ENCODE measurements at places on chromosomes 5 and 9.

- no peak for DNase-seq
These were observed 16.3 kb downstream of the TNFSF8 start for GRCh38 chr9:114914139-114914538.

DNA sequence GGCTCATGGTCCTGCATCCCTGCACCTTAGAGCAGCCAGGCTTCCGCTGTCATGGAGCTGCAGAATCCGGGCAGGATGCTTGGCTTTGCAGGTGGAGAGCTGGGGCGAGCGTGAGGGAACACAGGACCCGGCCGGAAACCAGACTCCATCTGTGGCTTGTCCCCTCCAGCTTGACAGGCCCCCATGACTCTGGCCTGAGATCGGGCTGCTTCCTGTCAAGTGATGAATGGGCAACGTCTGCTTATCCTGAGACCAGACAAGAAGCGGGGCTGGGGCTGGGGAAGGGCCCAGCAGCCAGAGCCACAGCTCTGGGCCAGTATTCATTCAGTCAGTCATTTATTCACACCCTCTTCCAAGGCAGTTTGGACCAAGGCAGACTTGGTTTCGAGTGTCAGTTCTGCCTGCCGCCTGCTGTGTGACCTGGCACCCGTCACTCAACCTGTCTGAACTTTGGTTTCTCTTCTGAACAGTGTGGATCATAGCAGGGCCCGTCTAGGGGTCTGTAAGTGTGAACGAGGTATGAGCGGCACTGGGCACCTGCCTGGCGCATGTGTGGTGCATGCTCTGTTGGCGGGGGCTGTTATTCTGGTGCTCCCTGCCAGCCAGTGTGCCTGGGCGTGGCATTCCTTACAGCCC is 37.5 kb downstream of the NEK6 start:
- no peak for DNase-seq

- DNase-seq, result no peak
These were observed 26.2 kb upstream of the TNFAIP8 start for GRCh38 chr5:119329666-119330065.

- DNase-seq, result no peak
These were observed 56.8 kb downstream of the IZUMO3 start for GRCh38 chr9:24488896-24489295.

DNA sequence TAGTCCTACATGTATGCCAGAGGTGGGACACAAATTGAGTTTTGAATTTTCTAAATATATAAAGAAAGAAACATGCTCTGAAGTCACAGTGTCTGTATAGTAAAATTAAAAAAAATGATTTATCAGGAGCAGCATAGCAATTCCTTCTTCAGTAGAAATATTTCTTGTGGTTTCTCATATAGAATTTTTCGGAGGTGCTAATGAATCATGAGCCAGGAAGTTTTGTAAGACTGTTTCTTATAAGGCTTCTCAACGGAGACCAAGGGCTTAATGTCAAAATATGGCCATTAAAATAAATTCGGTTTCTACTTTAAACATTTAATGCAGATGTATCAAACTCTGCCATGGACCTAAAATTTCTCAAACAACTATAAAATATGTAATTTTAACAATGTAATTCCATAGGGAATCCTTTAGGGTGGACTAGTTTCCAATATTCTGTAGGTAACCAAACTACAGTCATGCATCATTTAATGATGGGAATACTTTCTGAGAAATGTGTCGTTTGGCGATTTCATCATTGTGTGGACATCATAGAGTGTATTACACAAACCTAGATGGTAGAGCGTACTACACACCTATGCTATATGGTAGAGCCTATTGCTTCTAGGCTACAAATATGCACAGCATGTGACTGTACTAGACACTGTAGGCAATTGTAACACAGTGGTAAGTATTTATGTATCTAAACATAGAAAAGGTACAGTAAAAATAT is 66.3 kb downstream of the ANKRD55 start:
- DNase-seq, result no peak

DNA sequence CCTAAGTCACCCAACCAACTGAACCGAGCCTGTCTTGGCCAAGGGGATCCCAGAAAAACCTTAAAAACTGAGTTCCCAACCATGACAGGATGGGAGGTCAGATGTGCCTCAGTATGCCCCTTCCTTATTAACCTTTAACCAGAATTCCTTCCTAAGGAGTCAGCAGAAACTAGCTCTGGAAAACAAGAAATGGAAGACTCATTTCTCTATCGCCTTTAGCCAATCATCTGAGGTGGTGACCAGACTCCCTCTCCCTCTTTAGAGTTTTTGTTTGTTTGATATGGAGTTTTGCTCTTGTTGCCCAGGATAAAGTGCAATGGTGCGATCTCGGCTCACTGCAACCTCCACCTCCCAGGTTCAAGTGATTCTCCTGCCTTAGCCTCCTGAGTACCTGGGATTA is 37.5 kb downstream of the SLC28A3 start:
- no peak for DNase-seq

- DNase-seq, result no peak
These were observed 29.1 kb downstream of the SNCAIP start for GRCh38 chr5:122341087-122341486.

GRCh38 chr5:176360894-176361436 is 599 bp downstream of the KIAA1191 start:
- DNase-seq, result no peak

DNA sequence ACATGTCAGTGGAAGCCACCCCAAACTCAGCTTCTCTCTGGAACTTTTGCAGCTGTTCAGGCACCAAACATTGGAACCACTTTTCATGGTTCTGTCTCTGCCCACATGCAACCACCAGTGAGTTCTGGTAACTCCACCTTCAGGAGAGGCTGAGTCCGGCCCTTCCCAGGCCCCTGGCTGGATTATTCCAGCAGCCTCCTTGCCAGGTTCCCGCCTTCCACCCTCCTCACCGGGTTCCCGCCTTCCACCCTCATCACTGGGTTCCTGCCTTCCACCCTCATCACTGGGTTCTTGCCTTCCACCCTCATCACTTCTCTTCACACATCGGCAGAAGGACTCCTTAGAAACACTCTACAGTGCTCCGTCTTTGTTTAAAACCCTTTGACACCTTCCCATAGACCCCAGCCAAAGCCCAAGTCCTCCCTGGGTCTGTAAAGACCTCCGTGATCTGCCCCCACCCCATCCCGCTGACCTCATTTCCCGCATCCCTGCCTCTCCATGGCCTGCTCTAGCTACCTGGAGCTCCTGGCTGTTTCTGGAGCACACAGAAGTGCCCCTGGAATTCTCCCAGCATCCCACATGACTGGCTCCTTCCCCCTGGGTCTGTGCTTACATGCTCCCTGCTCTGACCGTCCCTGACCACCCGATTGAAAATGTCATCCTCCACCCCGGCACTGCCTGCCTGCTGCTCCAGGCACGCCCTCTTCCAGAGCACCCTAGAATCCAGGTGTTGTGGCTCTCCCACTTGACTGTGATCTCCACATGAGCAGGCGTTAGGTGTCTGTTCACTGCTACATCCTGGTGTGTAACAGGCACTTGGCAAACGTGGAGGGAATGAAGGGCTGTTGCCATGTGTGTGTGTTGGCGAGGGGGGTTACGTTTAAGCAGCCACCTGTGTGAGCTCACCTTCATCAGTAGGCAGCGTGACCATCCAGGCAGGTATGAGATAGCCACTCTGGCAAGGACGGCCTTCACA is 17.7 kb downstream of the ROPN1L start:
- no peak for DNase-seq

DNA sequence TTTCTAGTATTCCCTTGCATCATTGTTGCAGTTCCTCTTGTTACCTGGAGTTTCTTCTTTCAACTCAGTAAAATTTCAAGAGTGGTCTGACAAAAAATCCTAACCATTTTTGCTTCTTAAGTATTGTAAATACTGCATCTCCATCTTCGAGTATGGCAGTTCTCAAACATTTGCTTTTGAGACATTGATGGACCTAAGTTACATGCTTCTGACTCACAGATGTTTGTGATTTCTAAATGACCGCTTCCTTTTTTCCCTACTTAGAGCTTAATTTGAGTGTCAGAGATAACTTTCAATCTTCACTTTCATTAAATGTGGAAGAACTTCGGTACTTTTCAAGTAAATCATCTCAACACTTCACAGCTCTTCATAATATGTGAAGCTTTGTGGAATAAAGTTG is 4.2 kb downstream of the UHRF2 start:
- no peak for DNase-seq

DNA sequence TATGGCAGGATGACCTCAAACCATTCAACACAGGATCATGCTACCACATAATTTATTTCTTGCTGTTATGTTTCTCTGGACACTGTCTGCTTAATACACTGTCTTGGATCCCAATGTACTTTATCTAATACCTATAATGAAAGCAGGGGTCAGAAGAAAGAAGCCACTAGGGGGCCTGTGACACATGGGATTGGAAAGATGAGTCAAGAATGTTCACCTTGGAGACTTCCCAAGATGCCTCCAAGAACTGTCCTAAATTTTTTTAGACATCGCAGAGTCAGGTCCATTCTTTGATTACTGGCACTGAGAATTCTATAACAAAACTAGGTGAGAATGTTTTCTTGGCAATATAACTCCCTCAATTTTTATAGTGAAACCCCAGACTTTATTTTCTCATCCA is 305.8 kb upstream of the SMARCA2 start:
- peak; percentile 12 for DNase-seq

DNA sequence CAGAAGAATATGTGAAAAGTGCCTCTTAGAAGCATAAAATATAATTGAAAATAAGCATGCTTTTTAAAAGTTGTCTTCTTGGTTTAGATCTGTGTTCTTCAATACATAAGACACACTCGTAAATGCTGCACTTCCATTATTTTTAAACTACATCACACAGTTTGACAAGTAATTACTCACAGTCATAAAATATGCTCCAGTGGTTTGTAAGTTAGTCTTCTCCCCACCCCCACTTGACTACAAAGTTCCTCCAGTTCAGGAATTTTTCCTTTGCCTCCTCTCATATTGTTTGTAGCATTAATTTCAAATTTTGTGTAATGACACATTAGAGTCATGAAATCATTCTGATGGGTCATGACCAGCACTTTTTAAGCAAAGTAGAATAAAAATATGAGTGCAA is 60.3 kb upstream of the PTGER4 start:
- DNase-seq, result no peak

DNA sequence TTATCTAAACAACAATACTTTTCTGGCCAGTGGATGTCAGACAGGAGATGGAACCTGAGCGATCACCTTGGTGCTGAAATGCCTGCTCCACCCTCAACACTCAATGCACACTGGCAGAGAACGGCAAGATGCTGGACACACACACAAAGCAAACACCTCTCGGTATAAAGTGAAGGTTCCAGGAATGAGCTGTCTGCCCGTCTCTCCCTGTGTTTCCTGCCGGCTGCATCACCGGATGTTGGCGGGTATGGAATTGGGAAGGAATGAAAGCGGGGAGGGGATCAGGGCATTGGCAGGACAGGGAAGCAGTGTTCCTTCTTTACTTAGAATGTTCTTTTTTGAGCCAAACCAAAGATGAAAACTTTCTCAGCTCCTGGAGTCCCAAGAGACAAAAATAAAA is 59.2 kb downstream of the MED10 start:
- DNase-seq, result no peak

GRCh38 chr5:151195622-151196021 is 28.3 kb downstream of the CCDC69 start:
- no peak for DNase-seq

GRCh38 chr5:119476341-119476740 is 24.0 kb downstream of the HSD17B4 start:
- DNase-seq, result no peak

DNA sequence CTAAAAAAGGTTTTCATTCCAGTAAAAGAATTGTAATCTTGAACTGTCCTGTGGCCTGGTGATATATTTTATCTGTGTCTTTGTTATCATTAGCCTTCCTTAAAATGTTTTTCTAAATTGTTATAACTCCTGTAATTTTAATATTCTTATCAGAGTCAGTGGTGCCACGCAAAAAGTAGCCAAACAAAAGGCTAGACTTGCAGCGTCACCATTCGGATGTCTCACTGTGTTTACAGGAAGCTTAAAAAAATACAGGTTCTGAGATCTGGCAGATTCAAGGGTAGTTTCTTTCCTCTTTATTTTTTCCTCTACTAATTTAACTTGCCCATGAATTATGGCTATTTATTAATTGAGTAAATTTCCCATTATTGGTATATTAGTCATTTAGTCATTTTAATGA is 362.3 kb downstream of the MAT2B start:
- no peak for DNase-seq

DNA sequence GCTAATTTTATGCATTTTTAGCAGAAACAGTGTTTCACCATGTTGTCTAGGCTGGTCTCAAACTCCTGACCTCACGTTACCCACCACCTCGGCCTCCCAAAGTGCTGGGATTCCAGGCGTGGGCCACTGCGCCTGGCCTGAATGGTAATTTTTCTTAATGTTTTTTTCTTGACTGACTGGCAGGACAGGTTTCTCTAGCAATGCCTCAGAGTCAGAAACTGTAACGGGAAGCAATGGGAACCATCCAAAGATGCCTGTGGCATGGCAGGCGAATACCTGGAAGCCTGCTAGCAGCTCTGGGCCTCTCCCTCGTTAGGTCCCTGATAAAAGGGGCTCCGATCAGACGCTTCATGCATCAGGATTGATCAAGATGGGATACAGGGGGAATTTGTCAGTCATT is 639.2 kb downstream of the NR2F1-AS1 start:
- DNase-seq, result no peak

- DNase-seq, result no peak
These were observed 28.5 kb downstream of the NANS start for GRCh38 chr9:98085058-98085457.

DNA sequence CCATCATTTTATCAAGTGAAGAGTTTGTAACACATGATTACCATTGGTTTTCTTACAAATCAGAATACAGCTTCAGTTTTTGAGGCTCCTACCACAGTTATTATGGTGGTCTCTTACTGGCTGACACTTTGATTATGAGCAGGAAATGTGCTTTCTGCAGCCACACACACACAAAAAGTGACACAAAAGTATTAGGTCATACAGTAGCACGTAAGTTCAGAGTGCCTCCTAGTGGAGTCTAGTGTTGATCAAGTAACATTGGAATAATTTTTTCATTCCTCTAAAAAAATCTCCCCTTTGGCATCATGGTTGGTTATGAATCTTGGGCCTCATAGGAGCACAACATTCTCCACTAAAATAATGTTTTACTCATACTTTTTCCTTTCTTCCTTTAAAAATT is 37.6 kb downstream of the PAM start:
- no peak for DNase-seq

DNA sequence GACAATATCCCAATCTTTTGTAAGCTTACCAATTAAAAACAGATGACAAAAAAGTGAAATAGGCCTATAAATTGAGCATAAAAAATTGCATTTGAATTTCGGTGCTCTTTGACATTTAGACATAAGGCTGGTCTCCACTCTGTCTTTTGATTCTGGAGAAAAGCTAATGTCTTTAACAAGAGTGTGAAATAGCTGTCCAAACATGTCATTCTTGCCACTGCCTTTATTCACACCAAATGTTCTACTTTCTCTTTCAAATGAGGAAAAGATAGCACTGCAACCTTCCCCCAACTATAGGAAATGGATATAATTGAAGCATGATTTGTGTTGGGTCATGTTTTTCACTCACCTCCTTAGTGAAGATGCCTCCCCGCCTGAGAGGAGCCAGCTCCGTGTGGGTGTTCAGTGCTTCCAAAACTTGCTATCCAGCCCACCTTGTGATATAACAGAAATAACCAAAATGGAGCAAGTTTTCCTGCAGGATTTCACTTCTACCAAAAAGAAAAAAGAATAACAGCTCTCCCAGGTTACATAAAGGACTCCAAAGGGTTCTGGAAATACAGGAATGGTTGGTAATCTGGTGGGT is 55.2 kb upstream of the STK32A start:
- no peak for DNase-seq

- DNase-seq, result no peak
These were observed 44.3 kb upstream of the GPR151 start for GRCh38 chr5:146560205-146560812.
